ENCODE measurements at places on chromosomes 16 and 17.
A peak's percentile ranks its signal among the peaks of the same experiment; 100 is the strongest.

DNA sequence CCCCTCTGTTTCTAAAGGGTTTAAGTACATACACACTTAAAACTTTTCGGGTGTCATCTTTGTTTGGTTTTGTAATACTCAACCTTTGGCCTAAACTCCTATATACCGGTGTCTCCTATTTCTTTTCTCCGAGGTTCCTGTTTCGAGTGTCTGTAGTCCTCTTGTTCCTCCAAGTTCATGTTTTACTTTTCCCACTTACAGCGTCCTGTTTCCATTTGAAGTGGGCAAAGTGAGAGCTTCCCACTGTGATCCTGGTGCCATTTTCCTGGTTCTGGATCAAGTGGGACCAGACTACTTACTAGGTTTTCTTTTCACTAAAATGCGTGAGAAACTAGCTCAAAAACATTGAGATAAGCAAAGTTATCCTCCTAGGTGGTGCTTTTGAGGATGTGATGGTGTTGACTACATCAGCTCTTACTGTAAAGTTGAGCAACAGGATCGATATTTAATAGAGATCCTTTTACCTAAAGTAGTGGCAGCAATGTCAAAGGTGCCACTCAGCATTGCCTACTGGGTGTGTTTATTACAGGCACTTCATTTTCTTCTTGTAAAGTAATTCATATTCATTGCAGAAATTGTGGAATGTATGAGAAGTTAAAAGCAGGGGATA, 1.3 kb downstream of the PSMD3 start:
- peak; percentile 24 for DNase-seq

DNA sequence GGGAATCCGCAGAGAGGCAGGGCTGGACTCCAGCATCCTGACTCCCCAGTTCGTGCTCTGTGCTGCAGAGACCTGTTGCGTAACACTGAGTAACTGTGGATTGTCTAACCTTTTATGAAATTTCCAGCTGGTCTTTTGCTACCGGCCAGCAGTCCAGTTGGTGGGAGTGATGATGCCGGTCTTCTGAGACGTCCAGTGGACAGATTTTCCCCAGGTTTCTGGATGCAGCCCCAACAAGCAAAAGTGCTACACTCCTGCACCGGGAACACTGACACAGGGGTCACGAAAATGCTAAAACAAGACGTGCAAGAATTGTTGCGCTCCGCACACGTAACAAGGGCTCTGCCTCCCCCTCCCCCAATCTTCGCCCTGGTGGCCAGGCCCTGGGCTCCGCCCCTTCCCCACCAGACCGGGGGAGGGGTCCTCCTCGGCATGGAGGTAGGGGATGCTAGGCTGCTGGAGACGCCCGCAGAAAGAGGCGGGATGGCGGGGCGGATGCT, 701 bp upstream of the MRC2 start:
- peak; percentile 75 for DNase-seq

- DNase-seq, result peak; percentile 71
Observed at GRCh38 chr16:66376577-66377305, 10.2 kb downstream of the CDH5 start.

- DNase-seq, result no peak
Observed at GRCh38 chr16:64013856-64014255, 1108.0 kb downstream of the CDH11 start.

DNA sequence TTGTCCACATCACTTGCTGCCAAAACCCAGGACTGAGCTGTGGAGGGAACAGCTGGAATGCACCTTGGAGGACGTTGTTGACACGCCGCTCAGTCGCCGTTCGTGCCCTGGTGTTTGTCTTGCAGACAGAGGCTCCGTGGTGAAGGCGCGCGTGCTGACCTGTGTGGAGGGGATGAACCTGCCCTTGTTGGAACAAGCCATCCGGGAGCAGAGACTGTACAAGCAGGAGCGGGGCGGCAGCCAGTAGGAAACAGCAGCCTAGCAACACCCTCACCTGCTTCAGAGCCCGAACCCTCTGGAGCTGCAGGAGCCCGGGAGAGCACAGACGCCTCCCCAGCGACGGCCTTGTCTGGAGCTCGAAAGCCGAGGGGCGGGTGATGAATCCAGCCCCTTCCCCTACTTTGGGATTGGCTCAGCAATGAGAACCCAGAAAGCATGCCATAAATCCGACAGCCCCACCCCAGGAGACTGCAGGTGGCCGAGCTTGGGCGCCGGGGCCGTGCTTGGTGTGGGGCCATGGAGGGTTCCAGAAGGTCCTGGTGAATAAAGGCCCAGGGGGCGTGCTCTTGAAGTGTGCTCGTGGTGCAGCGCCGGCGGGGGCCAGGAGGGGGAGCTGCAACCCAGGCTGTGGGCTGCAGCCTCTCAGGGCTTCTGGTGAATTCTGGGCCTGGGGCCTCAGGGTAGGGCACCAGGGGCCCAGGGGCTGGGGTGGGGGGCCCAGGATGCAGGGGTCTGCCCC, 470 bp upstream of the CDK3 start:
- peak; percentile 67 for DNase-seq

- DNase-seq, result peak; percentile 39
Observed at GRCh38 chr16:29014561-29015069, 29.8 kb downstream of the LAT start.

- DNase-seq, result peak; percentile 18
Observed at GRCh38 chr17:35973333-35974260, 7.7 kb downstream of the CCL16 start.

Data from suppressor macrophage treated with lipopolysaccharide for 4 hours (primary cell).